ENCODE measurements at places on chromosomes 3 and 15.

DNA sequence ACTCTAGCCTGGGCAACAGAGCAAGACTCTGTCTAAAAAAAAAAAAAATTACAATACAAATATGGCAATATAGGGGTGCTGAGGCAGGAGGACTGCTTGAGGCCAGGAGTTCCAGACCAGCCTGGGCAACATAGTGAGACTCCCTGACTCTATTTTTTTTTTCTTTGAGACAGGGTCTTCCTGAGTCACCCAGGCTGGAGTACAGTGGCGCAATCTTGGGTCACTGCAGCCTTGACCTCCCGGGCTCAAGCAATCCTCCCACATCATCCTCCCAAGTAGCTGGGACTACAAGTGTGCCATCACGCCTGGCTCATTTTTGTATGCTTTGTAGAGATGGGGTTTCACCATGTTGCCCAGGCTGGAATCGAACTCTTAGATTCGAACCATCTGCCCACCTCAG lies 17.3 kb upstream of the RAB11A start:
- no peak for DNase-seq

DNA sequence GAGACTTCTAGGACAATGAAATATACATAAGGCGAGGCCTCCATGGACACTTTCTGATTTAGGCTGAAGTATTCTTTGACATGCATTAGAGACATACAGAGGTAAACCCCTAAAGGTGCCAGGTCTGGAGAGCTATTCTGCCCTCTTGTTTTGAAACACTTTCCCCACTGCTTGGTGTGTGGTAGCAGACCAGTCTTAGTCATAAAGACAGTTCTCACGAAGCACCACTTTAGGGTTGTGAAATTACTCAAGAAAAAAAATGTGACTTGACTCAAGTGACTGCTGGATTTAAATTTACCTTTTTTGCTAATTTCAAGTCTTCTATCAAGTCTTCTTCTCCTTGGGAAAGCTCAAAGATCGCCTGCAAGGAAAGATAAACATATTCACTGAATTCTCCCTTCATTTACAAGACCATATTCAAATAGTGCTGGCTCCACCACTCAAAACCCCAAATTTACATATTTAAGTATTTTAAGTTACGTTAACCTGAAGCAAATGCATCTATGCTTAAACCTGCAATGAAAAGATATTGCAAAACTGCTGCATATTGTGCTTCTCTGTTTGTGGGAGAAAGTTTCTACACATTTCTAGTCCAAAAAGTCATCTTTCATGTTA lies 48.4 kb downstream of the ARHGEF3 start:
- DNase-seq = no peak

DNA sequence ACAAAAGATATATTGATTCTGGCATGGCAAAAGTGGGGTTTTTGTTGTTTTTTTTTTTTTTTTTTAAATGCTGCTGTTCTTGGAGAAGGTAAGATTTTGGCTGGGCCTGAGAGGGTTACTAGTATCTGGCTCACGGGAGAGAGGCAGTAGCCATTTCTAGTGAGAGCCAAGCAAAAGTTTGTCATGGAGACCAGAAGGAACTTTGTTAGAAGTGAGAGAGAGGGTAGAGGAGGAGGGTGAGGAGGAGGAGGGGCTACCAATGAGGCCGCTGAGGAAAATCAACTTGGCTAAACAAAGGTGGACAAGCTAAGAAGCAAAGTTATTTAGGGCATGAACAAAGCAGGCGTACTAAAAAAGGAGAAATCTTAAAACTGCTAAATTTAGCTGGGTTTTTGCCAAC lies 48.9 kb upstream of the STRIT1 start:
- no peak for DNase-seq

DNA sequence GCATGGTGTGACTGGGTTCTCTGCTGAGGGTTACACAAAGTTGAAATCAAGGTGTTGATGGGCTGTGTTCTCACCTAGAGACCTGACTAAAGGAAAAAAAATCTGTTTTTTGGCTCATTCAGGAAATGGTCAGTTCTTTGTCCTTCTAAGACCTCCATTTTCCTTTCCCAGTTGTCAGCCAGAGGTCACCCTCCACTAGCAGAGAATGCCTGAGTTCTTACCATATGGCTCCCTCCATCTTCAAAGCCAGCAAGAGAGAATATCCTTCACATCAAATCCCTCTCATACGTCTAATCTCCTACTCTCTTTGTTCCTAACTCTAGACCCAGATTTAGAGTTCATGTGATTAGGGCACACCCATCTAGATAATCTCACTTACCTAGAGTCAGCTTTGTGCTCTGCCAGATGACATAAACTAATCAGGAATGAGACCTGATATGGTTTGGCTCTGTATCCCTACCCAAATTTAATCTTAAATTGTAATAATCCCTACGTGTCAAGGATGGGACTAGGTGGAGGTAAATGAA lies 19.4 kb downstream of the ANKRD28 start:
- DNase-seq = no peak

- no peak for DNase-seq
Measured at GRCh38 chr3:138782755-138783154, 52.0 kb downstream of the PIK3CB start.

GRCh38 chr15:25243800-25244097 lies 195.1 kb downstream of the UBE3A start:
- no peak for DNase-seq

DNA sequence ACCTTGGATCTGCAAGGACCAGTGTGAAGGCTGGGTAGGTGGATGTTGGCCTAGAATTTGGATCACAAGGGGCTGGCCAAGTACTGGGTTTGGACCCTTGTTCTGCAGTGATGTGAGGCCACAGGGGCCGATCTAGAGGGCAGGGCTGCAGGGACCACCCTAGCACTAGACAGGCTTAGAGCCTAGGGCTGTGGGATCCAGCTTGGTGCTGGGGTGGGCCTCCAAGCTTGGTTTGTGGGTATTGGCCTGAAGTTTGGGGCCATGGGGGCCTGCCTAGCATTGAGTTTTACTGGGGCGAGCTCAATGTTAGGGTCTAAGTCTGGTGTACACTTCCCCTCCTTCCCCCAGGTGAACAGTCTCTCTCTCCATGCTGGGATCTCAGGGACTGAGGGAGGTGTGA lies 36.5 kb downstream of the UBE3A start:
- DNase-seq = no peak

GRCh38 chr3:65659396-65659795 lies 379.3 kb downstream of the MAGI1 start:
- no peak for DNase-seq

DNA sequence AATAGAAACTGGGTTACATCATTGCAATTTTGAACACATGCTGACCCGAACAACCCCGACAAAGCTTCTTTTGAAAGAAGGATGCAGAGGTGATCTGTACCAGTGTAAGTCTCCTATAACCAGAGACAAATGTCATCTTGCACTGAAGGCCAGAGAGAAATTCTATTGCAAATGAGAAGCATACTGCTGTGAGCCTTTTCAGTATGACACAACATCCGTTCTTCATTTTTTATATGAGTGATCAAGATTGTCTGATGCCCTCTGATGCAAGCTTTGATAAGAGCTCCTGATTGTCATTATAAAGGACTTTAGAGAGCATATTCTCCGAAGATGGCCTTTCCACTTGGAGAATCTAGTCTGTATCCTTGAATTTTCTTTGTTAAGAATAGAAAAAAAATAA lies 36.9 kb downstream of the PCOLCE2 start:
- DNase-seq = no peak

- DNase-seq = no peak
Measured at GRCh38 chr3:59553076-59553475, 503.3 kb upstream of the CFAP20DC start.

DNA sequence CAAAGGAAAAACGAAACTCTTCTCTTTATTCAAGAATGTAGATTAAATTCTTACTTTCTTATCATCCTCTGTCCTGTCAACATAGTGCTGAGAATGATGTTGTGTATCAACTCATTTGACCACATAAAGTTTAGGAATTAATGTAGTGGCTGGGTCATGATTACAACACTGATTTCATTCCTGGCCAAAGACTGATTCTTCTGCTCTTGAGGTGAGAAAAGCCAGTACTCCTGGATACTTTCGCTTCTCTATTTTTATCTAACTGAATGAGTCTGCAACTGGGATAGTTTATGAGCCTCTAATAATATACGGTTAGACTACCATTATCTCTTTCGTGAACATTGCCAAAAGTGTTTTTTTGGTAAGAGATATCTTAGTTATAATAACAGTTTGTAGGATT lies 173.0 kb downstream of the LPP start:
- no peak for DNase-seq

DNA sequence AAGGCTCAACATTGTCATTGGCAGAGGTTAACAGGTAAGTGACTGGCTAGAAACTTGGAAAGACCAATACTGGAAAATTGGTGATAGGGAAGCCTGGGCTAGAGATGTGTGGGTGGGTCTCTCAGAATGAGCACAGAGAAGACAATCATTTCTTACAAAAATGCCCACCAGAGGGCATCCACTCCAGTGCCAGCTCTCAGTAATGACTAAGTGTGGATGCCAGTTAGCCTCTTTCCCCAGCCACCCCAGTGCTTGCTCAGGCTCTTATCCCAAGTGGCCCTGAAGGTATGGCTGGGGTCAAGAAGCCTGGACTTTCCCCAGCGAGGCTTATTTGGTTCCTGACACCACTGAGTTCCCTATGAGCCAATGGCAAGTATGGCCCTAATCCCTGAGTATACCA lies 115.9 kb upstream of the ST8SIA2 start:
- no peak for DNase-seq

- no peak for DNase-seq
Measured at GRCh38 chr15:78617076-78617475, 3.7 kb downstream of the CHRNA3 start.

GRCh38 chr3:36172699-36173098 lies 207.6 kb upstream of the STAC start:
- no peak for DNase-seq

DNA sequence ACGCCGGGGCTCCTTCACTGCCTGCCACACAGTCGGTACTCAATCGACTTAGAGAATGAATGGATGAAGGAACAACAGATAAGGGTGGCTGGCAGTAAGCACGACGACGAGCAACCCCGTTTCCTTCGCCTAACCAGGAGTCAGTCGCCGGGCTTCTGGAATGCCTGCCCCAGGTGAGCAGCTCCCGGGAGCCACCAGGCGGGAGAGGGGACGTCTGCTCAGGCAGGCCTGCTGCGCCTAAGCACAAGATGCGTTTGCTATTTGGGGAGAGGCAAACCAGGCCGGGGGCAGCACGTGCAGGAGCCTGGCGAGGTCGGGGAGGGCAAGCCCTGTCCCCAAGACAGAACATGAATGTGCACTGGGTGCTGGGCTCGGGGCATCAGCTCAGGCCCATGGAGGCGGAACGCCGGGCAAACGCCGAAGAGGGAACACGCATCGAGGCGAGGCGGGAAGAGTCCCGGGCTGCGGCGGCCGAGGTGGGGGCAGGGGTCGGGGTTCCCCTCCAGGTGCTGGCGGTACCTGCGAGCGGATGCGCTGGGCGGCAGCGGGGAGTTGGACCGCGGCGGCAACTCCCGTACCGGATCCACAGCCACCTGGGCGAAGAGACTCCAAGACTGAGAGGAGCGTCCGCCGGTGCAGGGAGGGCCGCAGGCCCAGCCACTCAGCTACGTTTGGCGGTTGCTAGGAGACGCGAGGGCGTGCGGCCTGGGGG lies at the start of gene CFAP92:
TSS of gene CFAP92 (minus strand) at position 616 of the 712 bp plus-strand sequence. CDS start 772 bp downstream, outside the sequence.
- peak; percentile 84 for DNase-seq

GRCh38 chr3:99789011-99789721 lies 28.5 kb upstream of the CMSS1 start:
- no peak for DNase-seq

DNA sequence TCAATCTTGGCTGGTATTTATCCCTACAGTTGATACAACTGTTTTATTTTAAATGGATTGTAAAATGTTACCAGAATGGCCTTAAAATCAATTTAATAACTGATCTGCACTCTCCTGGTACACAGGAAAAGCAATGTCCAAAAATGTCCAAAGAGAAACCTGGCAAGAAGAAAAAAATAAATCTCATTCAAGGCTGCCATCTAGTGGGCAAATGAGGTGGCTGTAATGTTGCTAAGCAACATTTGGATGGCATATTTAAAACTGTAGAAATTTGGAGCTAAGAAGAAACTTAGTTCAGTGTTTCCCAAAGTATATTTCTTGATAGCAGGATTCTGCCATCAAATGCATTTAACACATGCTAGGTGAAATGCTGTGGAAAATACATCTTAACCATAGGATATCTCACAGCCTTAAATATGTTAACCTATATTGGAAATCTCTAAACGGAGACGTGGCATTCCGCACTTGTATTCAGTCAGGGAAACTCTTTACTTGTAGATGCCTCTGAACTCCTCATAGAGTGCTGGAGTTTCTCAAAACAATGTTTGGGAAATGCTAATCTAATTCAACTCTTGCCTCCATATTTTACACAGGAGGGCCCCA lies 216.8 kb downstream of the ERC2 start:
- DNase-seq = no peak

DNA sequence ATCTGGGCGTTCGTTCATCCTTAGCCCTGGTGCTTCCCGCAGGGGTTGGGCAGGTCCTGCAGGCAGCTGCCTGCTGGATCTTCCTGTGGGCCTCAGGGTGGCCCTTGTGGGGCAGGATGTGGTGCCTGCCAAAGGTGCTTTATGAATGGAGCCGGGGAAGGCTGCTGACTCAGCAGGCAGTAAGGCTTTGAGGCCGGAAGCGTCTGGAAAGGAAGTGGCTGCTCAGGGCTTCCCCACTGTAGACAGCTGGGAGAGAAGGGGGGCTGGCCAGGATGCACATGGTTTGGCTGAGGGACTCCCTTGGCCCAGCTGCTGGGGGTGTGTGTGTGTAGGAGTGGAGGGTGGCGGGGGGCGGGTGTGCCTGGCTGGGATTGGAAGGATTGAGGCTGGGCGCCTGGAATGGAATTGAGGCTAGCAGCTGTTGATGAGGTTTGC lies 12.9 kb downstream of the CD276 start:
- peak; percentile 44 for DNase-seq

GRCh38 chr3:178392511-178392926 lies 143.7 kb upstream of the KCNMB2 start:
- no peak for DNase-seq

DNA sequence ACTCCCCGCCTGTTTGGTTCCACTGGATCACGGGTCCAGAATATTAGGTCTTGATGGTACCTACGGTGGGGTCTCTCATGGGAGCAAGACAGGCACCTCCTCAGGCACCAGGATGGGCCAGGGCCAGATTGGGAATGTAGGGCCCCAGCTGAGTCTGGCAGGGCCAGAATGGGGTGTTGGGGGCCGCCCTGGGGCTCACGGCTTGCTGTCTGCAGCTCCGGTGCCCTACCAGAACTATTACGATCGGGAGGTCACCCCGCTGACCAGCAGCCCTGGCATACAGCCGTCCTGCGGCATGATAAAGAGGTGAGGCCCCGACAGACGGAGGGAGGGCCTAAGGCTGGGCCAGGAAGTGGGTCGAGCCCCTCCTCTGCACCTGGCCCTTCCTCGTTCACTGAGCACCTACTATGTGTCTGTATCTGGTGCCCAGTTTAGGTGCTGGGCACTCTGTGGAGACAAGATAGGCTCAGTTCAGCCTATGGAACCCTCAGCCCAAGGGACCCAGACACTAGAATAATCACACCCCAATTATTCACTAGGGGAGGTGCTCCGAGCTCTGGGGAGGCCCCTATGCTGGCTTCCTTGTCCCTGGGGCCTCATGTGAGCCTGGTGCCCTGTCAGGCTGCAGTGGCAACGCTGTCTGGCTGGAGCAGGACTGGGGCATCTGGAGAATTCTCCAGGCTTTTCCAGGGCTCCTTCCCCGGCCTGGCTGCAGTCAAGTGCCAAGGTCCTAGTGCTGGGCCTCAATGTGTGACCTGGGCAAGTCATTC lies 37.9 kb downstream of the PSTPIP1 start:
- DNase-seq = peak; percentile 1

- DNase-seq = no peak
Measured at GRCh38 chr3:149245738-149246451, 24.3 kb upstream of the CP start.

Measured in stimulated activated CD4-positive, alpha-beta T cell treated with anti-CD3 and anti-CD28 coated beads, Interleukin-15, amount 100 ng/mL, for 1 hour (primary cell).